IPS DF 19.7 (cell line): ENCODE measurements at places on chromosomes 5 and 9.

DNA sequence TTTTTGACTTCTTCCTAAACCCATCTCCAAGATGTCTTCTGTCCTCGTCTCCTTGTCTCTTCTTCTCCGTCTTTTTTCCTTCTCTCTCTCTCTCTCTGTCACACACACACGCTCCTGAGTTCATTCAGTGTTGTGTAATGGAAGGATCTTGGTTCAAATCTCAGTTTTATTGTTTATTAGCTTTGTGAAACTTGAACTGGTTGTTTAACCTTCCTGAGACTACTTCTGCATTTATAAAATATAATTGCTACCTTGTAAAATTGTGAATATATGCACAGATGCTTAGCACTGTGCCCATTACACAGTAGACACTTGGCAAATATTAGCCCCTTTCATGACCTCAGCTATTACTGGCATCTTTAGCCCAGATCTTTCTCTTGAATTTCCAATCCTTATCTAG is 2.4 kb upstream of the NADK2 start:
- no peak for DNase-seq

- DNase-seq = no peak
Measured at GRCh38 chr9:115234094-115234493, 116.1 kb upstream of the TNC start.

GRCh38 chr9:120977321-120977720 is 50.7 kb upstream of the TRAF1 start:
- DNase-seq = no peak

GRCh38 chr9:130633336-130634190 is 30.8 kb upstream of the PRDM12 start:
- no peak for DNase-seq

GRCh38 chr9:121292801-121293241 is 24.9 kb downstream of the GSN start:
- DNase-seq = no peak

DNA sequence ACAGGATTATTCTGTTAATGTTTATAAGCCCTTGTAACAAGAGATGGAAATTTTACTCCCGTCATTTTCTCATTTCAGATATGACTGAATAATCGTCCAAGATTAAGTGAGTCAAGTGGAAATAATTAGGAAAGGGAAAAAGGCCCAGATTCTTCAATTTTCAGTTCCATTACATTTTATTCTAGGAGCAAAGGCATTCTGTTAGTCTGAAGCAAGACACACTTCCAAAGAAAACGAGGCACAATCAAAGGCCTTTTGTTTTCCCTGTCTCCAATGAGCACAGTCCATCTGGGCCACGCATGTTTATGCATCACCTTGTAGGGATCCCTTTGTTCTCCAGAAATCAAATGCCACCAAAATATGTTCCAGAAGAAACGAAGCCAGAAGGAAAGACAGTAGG is 382.9 kb upstream of the RFX3 start:
- no peak for DNase-seq

DNA sequence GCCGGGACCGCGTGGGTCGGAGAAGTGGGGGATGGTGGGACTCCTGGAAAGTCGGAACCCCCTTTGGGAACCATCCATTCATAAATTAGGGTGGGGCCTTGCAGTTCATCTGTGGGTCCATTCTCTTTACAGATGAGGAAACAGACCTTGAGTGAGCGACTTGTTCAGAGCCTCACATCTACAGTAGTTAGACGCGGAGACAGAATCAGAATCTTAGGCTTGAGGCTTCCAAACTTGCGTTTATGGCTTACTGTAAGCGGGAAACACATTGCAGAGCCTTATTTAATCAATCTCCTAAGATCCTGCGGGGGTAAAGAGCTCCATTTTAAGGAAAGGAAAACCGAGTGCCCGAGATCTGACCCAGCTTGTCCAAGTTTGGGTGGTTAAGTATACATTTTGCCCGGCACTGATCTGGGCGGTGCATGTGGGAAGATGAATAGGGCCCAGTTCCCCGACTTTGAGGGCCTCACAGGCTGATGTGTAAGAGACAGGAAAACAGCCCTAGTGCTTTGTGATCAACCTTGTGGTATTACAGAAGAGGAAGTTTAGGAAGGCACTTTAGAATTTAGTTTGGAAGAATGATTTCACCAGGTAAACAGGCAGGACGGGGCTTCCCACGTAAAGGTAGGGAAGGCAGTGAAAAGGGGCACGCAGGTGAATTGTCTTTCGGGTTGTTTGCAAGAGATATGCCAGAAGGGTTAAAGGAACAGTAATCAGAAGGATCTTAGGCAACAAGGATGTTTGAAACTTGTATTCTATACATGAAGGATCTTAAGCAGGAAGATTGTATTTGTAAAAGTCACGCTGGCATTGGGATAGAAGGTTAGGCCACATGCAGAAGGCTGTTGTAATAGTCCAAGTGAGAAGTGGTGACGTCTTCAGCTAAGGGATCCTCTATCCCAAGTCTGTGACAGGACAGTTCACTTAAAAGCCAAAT is 744 bp downstream of the TARS1 start:
- DNase-seq = no peak

DNA sequence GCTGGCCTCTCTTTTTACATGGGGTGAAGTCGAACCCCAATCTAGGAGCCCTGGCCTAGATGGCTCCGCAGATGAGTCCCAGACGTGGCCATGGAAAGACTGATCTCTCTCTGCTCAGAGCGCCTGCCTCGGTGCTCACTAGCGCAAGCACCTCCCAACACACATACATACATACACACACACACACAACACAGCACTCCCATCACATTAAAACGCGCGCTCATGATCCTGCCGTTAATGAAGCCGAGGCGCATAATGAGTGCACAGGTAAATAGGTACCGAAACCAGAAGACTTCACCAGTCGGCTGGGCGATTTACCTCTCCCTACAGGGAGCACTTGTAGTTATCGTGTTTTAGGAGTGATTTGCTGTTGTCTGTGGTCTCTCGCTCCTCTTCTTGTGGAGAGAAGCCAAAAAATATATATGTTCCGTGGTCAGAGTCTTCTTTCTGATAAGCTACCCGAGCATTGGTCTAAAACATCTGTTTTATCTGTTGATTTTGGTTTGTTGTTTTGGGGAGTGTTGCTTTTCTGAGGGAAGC is 207.7 kb downstream of the MEF2C start:
- DNase-seq = no peak
